Natural killer cell treated with Interleukin-12 subunit alpha and Interleukin-12 subunit beta and Interleukin-15 and Interleukin-18, amount 100 ng/mL, for 72 hours (primary cell): ENCODE measurements at places on chromosomes 16 and 17.

GRCh38 chr16:85238233-85238647 is 126.0 kb upstream of the CIBAR2 start:
- H3K27me3 ChIP-seq = no peaks in the 10 kb centered on the region
- H3K4me3 ChIP-seq = no peak overlapping the region
- no peak for DNase-seq
- H3K4me1 ChIP-seq = no peaks in the 10 kb centered on the region
- no peaks in the 10 kb centered on the region for H3K36me3 ChIP-seq
- H3K27ac ChIP-seq = no peak overlapping the region

DNA sequence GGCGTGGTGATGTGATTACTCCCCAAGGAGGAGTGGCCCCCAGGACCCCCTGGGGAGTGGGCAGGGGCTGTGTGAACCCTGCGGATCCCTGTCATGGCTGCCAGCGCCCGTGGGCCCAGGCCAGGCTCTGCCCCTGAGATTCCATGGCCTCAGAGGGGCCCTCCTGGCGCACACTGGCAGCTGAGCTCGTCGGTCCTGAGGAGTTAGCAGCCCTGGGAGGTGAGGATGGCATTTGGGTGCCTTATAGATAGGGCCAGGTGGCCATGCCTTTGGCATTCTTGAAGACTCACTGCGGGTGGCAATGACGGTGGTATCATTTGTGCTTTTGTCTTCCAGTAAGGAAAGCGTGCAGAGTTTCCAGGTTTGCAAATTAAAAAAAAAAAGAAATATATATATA is 146.8 kb upstream of the GSE1 start:
- H3K27ac ChIP-seq = no peak overlapping the region
- H3K4me1 ChIP-seq = peaks cover 5% of the 10 kb centered on the region
- no peaks in the 10 kb centered on the region for H3K36me3 ChIP-seq
- DNase-seq = no peak
- H3K4me3 ChIP-seq = no peak overlapping the region

- H3K4me3 ChIP-seq = no peak overlapping the region
- peaks cover 16% of the 10 kb centered on the region for H3K36me3 ChIP-seq
- no peak overlapping the region for H3K27ac ChIP-seq
- no peak for DNase-seq
- H3K27me3 ChIP-seq = no peaks in the 10 kb centered on the region
- no peaks in the 10 kb centered on the region for H3K4me1 ChIP-seq
These were observed 15.7 kb downstream of the ELAC2 start for GRCh38 chr17:13001991-13002615.

DNA sequence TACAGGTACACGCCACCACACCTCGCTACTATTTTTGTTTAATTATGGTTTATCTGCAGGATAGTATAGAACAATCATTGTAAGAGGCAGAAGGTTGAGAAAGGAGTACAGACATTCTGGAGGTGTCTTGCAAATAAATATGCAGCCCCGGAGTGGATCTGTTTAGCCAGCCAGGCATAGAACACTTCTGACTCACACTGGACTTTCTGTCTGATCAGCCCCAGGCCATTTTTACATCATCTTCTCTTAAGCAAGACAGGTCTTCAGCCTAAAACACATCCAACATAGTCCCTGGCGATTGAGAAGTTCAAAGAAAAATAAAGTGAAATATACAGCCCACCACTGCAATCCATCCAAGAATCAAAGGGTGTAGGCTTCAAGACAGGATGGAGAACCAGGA is 81.4 kb downstream of the XYLT1 start:
- H3K27ac ChIP-seq = no peak overlapping the region
- H3K27me3 ChIP-seq = no peaks in the 10 kb centered on the region
- H3K36me3 ChIP-seq = peaks cover 6% of the 10 kb centered on the region
- DNase-seq = no peak
- H3K4me1 ChIP-seq = peaks cover 35% of the 10 kb centered on the region

- H3K4me3 ChIP-seq = no peak overlapping the region
- no peaks in the 10 kb centered on the region for H3K36me3 ChIP-seq
- no peak for DNase-seq
- H3K27me3 ChIP-seq = no peaks in the 10 kb centered on the region
- no peak overlapping the region for H3K27ac ChIP-seq
These were observed 44.9 kb upstream of the ETV4 start for GRCh38 chr17:43591001-43591400.

DNA sequence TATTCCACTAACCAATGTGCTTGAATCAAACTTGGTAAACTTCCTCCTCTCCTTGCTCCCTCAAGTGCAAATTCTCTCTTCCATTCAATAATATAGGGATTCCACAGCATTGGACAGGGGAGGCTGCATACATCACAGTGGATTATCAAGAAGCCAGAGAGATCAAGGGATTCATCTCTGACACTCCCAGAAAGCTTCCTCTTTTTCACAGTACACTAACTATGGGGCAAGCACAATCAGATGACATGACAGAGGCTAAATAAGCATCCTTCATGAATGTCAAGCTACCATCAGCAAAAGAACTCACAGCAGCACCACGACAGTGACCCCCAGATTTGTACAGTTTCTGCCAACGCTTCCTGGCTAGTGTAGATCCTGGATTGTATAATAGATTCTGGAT is 178.4 kb upstream of the C17orf78 start:
- no peaks in the 10 kb centered on the region for H3K4me1 ChIP-seq
- peaks cover 4% of the 10 kb centered on the region for H3K36me3 ChIP-seq
- DNase-seq = no peak
- H3K27me3 ChIP-seq = no peaks in the 10 kb centered on the region
